ENCODE measurements at places on chromosomes 11 and 22.

DNA sequence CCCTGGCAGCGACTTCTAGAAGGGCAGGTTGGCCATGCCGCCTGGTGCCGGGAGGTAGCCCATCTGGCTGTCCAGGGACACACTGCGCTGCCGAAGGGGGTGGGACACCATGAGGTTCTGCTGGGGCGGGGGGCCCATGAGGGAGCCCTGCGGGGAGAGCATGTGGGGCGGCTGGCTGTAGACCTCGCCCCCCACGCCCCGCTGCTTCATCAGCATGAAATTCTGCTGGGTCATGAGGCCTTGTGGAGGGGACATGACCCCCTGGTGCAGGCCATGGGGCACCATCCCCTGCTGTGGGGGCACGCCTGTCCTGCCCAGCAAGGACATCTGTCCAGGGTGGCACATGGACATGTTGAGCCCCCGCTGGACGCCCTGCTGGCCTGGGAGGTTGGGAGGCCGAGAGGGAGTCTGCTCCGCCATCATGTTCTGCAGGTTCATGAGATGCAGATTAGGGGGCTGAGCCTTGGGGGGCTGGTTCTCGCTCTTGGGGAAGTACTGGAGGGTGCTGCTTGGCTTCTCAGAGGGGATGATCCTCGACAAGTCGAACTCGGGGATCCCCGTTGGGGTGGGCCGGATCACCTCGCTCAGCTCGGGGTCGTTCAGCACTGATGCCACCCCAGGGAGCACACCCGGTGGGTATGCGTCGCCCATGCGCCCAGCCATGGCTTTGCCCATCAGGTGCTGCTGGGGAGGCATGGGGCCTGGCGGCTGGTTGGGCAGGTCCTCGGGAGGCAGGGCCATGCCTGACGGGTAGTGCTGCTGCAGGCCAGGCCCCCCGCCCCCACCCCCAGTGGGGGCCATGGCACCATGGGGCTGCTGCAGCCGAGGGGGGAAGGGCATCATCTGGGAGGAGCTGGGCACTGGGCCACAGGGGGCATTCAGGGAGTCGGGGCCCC, 15.0 kb downstream of the CXCR5 start:
- no peak for DNase-seq

- DNase-seq = no peak
Measured at GRCh38 chr11:87518266-87518665, 480.5 kb downstream of the TMEM135 start.

GRCh38 chr11:41921746-41922390, 462.4 kb upstream of the LRRC4C start:
- peak; percentile 3 for DNase-seq

DNA sequence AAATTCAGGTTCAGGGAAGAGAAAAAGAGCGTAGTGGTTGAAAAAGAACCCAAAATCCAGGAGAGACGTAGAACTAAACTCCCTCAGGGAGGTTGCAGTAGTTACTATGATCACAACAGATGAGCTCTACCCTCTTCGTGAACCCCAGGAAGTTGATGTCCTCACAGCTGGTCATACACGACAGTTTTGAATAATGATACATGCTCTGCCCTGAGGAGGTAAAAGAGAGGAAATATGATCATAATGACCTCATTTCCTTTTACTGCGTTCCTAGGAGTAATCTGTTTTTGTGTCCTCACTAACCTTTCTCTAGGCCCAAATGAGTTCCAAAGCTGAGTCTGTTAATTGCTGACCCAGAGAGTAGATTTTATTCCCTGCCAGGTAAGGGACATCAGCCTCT, 1.3 kb downstream of the PATE2 start:
- no peak for DNase-seq

GRCh38 chr22:42169055-42169469, 38.5 kb upstream of the CYP2D6 start:
- peak; percentile 83 for DNase-seq

- no peak for DNase-seq
Measured at GRCh38 chr11:64419257-64419790, 60.4 kb downstream of the RPS6KA4 start.

GRCh38 chr22:30318799-30319419, 7.8 kb downstream of the TBC1D10A start:
- DNase-seq = no peak

DNA sequence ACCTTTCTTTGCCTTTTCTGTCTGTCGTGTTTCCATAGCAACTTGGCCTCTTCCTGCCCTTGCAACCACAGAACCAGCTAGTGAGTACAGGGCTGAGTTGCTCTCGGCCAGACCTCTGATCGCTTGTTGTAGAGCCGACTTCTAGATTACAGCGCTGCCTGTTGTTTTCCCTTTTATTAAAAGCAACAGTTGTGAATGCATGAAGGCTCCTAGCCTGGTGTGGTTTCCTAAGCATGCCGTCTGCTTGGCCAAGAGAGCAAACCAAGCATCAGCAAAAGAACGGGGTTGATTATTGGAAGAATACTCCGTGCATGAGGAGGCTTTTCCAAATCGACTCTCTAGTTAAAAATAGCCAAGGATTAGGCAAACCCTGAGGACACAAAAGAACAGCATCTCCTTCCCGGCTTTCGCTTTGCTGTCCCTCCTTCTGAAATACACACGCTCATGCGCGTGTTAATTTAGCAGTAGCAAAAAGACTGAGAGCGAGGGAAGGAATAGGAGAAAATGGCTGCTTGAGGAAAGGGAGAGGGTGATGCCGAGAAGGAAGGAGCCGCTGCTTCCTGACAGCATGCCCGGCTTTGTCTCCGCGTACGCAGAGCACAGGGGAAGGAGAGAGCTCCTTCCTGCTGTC, 71.5 kb upstream of the TTC12 start:
- DNase-seq = peak; percentile 52

DNA sequence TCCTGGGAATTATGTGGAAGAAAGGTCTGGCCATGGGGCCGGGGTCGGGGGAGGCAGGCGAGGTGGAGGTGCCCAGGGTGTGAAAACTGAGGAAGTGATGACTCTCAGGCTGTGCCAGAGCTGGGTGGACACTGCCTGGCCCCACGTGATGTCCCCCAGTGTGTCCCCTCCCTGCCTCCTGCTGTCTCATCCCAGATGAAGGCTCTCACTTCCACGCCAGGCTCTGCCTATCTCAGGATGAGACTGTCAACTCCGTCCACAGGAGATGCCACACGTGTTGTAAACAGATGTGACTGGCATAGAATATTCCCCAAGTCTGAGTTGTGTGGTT, 51.4 kb downstream of the RPS6KA4 start:
- DNase-seq = no peak

DNA sequence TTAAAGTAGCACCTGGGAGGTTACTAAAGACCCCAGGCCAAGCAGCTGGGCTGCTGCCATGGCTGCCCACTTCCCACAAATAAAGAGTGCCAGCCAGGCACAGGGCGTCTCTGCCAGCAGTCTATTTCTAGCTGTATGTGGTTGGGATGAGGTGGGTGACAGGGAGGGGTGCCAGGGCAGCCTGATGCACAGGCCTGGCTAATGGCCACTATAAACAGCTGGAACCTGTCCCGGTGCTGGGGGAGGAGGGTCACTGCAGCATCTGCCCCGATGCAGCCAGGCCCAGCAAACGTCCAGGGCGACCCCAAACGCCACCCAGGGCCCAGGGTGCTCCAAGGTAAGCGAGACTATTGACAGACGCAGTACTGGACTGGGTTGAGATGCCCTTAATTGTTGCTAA, 37.4 kb downstream of the SCUBE1 start:
- no peak for DNase-seq

- DNase-seq = no peak
Measured at GRCh38 chr11:96014217-96014616, 90.3 kb upstream of the MTMR2 start.

DNA sequence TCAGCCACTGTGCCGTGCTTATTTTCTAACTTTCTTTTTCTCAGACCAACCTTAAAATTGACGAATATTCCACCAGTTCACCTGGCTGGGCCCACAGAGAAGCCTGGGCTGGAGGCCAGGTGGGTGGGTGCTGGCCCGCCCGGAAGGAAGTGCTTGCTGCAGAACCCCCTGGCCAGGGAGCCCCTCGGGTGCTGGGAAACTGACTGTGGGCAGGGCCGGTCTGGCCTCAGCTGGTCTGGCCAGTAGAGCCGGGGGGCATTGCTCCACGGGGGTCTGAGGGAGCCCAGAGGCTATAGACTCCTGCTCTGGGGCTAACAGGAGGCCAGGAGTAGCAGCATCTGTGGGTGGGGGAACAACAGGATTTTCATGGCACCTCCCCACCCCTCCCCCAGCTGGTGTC, 6.8 kb upstream of the CHID1 start:
- no peak for DNase-seq

GRCh38 chr11:62688491-62688890, 839 bp downstream of the LRRN4CL start:
- no peak for DNase-seq

DNA sequence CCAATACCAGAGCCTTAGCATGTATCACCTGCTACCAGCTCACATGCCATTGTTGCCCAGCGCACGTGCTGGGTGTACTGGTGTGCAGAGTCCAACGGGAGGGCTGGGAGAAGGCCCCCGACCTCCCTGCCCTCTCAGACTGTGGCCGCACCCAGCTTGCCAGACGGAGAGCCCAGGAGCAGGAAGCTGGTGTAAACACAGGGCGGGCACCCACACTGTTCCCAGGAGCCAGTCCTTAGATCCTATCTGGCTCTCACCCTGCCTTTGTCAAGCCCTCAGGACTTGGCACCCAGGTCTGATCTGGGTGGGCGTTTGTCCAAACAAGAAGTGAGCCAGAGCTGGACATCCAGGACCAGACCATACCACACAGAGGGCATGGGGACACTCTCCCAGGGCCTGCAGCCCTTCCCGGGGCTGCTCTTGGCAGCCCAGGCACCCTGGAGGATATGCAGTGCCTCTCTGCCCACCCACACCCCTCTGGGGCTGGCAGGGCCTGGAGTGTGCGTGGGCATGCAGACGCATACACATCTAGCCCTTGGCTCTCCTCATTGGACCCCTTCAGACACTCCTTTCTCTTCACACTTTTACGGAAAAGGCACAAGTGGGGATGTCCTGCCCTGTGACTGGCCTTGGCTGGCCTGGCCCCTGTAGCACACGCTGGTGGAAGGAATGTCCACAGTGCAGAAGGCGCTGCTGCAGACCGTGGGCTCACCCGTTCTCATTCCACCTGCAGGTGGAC, 19.9 kb upstream of the CLDN5 start:
- DNase-seq = no peak

GRCh38 chr11:122724520-122724919, 69.0 kb downstream of the UBASH3B start:
- no peak for DNase-seq

GRCh38 chr11:1086171-1087102, 11.8 kb downstream of the MUC2 start:
- no peak for DNase-seq

DNA sequence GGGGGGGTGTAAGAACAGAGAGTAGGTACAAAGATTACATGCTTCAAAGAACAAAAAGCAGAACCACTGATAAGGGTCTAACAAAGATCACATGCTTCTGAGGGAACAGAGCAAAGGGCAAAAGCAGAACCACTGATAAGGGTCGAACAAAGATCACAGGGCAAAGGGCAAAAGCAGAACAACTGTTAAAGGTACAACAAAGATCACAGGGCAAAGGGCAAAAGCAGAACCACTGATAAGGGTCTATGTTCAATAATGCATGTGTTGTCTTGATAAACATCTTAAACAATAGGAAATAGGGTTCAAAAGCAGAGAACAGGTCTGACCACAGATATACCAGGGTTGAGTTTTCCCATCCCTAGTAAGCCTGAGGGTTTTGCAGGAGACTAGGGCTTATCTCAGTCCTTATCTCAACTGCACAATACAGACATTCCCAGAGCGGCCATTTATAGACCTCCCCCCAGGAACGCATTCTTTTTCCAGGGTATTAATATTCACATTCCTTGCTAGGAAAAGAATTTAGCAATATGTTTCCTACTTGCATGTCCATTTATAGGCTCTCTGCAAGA, 81.9 kb upstream of the PGR start:
- no peak for DNase-seq

DNA sequence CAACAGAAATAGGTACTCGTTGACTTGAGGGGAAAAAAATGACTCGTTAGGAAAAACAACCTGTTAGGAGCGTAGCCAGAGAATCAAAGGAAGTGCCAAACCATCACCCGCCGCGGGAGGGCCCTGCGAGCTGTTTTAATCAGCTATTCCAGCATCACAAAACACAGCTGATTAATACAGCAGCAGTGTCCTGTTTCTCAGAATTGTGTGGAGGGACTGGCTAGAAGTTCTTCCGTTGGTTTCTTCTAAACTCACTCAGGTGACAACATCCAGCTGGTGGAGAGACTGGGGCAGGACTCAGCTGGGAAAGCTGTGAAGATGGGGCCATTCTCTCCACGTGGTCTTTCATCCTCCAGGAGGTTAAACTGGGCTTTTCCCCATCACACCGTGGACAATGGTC, 28.0 kb downstream of the HSPA8 start:
- no peak for DNase-seq
